ENCODE measurements at places on chromosomes 11 and 22.

- DNase-seq: peak; percentile 40
These were observed 770.6 kb upstream of the CCDC90B start for GRCh38 chr11:84056653-84057376.

DNA sequence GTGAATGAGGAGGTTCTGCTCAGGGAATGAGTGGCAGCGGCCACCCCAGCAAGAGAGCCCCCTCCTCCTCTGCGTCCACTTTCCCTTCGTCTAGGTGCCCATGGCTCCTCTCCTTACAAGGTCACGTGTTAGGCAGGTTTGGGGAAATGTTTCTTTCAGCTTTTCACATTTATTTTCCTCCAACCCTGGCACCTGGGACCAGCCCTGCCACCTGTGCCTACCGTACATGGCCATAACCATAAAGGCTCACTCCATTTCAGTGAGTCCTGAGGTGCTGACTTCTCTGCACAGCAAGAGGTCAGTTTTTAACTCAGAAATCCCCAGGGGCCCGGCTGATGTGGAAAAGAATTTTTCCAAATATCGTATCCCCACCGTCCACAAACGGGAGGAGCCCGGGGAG lies 71.2 kb downstream of the FLI1 start:
- DNase-seq: no peak

DNA sequence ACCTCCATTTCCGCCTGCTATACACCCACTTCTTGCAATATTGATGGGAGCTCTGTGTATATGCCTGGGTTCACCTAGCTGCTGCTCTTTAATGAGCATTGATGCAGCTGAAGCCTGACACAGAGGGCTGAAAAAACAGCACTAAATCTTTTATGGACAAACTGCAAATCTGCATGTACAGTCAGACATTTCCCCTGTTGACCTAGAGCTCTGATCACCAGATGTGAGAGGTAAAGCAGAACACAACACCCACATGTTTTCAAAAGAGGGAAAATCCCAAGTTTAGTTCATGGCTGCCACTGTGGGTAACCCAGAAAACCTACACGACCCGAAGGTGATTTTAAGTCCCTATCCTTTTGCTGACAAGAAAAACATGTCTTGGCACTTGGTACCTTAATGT lies 303.0 kb upstream of the PITPNB start:
- no peak for DNase-seq

- DNase-seq: no peak
These were observed 29.6 kb downstream of the DHCR7 start for GRCh38 chr11:71418643-71419042.

- DNase-seq: no peak
These were observed 11.2 kb downstream of the LARGE1 start for GRCh38 chr22:33909075-33909458.

- DNase-seq: no peak
These were observed 387.6 kb upstream of the DDI1 start for GRCh38 chr11:103648670-103649400.

GRCh38 chr11:130908770-130909625 lies 7.3 kb downstream of the SNX19 start:
- no peak for DNase-seq

- no peak for DNase-seq
These were observed 157.3 kb downstream of the AASDHPPT start for GRCh38 chr11:106234794-106235193.

GRCh38 chr11:64717268-64717578 lies 5.8 kb downstream of the NRXN2 start:
- no peak for DNase-seq

- DNase-seq: no peak
These were observed 33.4 kb downstream of the TMEM123 start for GRCh38 chr11:102419181-102419580.

DNA sequence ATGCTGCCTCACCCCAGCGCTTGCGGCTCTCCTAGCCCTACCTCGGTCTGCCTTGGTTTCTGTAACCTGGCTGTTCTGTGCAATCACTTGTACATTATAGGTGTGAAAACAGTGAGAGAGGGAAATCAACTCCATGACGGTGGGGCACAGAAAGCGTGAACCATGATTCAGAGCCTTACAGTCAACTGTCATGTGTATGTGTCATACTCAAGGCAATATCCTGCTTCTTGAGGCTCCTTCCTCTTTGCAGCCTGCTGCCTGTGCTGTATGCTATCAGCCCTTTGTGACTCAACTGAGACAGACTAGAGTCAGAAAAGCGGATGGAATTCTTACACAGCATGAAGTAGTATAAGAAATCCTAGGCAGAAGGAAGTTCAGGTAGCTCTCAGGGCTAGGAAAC lies 2.1 kb downstream of the NRIP3 start:
- DNase-seq: no peak

DNA sequence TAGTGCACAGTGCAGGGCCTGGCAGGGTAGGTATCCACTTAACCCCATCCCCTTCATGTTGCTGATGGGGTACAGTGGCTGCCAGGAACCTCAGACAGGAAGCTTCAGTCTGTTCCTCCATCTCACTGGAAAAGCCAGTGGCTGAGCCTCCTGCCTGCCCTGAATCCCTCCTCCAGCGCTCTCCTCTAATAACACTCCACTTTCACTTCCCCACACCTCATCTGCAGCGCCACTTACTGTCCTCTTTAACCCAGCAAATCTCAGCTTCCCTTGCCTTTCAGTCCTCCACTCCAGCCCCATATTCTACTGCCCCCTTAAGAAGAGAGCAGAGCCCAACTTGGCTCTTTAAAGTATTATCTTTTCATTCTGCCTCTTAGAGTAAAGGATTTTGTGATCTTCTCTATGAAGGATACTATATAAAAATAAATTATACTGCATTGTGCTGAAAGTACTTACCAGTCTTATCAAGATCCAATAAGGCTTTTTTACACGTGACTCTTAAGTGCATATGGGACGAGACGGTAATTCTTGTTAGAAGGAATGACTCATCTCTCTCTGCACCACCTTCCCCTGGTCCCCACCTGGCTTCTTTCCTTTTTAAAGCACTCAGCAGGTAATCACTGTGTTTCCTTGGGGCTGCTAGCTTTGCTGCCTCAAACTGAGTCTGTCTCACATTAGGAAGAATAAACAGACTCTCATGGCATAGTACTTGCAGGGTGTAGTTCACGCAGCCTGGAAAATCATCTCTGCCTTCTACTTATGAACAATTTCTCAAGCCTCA lies 238.0 kb upstream of the NARS2 start:
- no peak for DNase-seq

DNA sequence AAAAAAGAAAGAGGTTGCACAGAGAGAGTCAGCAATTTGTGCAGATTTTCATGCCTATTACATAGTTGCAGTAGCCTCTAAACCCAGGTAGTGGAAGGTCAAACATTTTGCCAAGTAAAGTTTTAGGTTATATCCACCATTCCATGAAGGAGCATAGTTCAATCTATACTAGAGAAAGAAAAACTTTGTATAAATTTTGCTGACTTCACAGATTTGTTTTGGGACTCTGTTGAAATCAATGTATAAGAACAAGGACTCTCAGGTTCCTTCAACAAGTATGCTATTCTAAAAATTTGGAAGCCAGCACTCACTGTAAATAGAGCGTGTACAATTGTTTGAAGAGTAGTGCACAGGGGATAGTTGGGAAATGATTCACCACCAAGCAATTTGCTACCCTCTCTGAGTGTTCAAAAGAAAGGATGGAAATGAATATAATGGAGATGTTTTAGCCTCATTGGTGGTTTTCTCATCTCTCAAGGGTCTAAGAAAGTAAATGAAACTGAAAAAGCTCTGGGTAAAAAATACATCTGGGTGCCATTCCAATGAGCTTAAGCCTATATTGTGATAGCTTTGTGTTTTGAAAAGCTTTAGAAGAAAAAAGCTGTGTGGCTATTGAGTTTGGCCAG lies 508.4 kb upstream of the LUZP2 start:
- no peak for DNase-seq

DNA sequence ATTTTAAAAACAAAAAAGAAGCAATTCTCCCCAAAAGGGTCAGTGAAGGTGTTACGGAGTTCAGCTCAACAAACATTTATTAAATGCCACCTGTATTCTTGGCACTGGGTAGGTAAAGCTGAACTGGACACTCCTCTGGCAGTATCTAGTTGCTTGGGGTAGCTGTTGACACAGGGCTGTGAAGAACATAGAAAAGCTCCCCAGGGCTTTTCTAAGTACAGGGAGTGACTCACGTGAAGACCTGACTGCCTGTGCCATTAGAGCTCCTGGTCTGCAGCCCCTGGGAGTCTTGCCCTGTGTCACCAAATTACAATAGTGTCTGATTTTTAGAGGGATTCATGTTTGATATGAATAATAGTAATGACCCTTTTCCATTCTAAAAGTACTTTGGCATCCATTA lies 43.6 kb downstream of the COA4 start:
- no peak for DNase-seq

DNA sequence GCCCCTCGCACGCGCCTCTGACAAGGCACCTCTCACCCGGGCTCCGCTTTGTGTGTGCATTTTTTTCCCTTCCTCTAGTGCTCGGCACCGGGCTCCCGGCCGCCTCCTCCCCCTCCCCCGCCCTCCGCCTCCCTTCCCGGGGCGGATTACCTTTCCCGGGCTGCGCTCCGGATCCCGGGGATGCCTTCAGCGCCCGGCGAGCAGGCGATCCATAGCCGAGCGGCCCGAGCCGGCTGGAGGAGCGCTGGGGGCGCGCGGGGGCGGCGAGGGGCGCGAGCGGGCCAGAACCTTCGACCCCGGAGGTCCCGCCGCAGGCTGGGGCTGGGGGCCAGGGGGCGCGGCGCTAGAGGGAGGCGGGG lies 282 bp downstream of the MPPED2 start:
- no peak for DNase-seq

- DNase-seq: no peak
These were observed 15.9 kb downstream of the LSP1 start for GRCh38 chr11:1868636-1869291.

GRCh38 chr11:62428871-62429560 lies 10.2 kb downstream of the SCGB1A1 start:
- no peak for DNase-seq

- DNase-seq: no peak
These were observed 595.3 kb upstream of the CCDC90B start for GRCh38 chr11:83881428-83881827.

GRCh38 chr11:45414088-45414487 lies 127.9 kb upstream of the SYT13 start:
- DNase-seq: no peak

DNA sequence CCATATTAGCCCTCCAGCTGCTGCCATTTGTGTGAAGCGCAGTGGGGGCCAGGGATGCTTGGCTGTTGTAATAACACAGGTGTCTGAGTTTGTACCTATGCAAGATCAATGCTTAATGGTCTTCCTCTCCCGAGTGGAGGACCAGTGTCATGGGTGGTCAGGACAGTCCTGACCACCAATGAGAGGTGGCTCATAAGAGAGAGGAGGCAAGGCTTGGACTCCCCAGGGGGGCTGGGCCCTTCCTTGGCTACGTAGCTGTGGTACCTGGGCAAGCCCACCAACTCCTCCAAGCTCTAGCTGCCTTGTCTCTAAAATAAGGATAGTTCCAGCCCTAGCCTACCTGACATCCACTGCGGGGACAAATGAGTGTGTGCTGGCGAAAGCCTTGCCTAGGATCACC lies 79.2 kb downstream of the OSBP2 start:
- DNase-seq: no peak

GRCh38 chr11:61168042-61168688 lies 6.9 kb upstream of the VPS37C start:
- DNase-seq: no peak

- DNase-seq: no peak
These were observed 1147.8 kb downstream of the JRKL start for GRCh38 chr11:97537407-97538150.

DNA sequence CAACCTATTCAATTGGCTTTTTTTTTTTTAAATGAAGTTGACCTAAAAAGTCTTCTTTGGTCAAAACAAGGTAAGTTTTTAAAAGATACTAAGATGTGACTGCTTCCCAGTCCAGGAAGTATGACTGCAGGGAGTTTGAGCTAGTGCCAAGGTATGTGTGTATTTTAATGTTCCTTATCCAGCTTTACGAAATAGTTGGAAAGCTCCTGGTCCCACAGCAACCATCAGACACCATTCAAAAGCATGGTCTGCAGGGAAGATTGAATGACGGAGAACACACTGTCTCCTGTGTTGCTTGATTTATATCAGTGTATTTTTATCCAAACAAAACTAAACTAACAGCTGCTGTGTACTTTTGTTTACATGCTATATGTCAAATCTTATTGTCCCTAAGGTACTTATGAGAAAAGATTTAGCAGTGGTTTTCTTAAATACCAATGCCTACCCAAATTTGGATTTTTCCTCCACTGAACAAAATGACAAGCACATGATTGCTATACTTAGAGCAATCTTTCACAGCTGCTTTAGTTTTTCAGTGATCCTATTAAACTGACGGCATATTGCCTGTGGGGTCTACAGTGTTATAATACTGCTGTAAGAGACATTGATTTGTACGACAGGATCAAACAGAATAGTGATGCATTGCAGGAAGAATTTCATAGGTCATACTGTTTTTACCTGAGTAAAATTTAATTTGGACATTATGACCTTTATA lies 122.9 kb downstream of the DCDC1 start:
- DNase-seq: no peak

- DNase-seq: no peak
These were observed 2.8 kb downstream of the IRF7 start for GRCh38 chr11:612961-613300.

DNA sequence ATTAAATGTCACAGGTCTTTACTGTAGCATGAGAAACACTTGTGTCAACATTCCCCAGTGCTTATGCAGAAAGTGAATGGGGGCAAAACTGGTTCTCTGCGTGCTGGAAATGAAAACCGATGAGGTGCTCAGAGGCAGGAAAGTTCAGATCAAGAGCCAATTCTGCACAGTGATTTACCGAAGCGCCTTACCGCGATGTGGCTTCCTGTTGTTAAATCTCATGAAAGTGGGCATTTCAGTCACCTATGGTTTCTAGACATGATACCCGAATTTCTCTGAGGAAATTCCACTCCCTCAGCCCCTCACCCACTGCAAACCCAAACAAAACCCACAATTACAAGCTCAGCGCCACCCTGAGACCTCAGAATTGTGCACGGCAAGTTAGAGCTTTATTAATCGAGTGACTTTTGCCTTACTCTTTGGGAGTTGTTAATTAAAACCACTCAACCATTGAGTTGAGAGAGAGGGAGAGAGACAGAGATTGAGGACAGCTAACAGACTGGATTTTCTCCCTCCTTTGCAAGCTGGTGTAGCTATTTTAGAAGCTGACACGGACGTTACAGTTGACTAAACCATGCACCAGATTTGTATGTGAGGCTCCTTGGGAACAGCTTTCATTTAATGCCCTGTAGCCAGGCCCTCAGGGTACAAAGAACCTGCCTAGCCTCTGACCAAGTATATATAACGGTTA lies 196.4 kb downstream of the DBX1 start:
- no peak for DNase-seq

Data from right lung (tissue), 10 donors.